ENCODE measurements at places on chromosomes 3 and 15.
A peak's percentile ranks its signal among the peaks of the same experiment; 100 is the strongest.

- no peak for DNase-seq
These were observed 13.8 kb downstream of the VPS18 start for GRCh38 chr15:40908095-40908494.

GRCh38 chr3:120064641-120065040, 29.6 kb downstream of the GSK3B start:
- no peak for DNase-seq

GRCh38 chr3:136860541-136860940, 1.5 kb upstream of the NCK1 start:
- DNase-seq, result no peak

DNA sequence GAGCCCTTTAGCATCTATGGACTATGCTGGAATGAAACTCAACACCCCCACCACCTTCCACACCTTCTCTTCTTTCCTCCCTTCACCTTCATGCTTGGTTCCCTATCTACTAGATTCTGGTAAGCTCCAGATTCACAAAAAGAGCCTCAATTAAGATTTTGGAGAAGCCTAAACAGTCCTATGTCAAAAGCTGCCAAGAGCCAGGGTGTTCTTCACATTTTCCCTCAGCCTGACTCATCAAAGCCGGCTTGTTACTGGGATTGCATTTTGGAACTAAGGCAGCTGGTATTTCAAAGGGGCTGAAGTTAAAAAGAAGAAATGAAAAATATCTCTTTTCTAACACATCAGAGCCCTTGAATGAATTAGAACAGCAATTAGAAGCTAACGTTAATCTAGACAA, 247.7 kb downstream of the MYRIP start:
- no peak for DNase-seq

DNA sequence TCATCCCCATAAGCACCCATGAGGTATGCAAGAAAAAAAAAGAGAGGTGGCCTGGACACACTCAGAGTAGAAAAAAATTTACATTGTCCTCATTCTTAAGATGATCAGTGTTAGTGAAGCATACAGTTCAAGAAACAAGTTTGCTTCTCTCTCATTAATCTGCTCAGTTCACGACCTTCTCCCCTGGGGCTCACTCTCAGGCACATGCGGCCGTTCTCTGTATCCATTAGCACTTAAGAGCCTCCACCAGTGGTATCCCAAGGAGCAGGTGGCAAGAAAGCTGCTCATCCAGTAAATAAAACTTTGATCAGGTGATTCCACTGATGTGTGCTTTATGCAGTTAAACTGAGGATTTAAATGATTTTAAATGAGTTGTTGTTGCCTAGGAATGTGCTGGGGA, 57.4 kb downstream of the ARHGAP31 start:
- DNase-seq, result no peak

DNA sequence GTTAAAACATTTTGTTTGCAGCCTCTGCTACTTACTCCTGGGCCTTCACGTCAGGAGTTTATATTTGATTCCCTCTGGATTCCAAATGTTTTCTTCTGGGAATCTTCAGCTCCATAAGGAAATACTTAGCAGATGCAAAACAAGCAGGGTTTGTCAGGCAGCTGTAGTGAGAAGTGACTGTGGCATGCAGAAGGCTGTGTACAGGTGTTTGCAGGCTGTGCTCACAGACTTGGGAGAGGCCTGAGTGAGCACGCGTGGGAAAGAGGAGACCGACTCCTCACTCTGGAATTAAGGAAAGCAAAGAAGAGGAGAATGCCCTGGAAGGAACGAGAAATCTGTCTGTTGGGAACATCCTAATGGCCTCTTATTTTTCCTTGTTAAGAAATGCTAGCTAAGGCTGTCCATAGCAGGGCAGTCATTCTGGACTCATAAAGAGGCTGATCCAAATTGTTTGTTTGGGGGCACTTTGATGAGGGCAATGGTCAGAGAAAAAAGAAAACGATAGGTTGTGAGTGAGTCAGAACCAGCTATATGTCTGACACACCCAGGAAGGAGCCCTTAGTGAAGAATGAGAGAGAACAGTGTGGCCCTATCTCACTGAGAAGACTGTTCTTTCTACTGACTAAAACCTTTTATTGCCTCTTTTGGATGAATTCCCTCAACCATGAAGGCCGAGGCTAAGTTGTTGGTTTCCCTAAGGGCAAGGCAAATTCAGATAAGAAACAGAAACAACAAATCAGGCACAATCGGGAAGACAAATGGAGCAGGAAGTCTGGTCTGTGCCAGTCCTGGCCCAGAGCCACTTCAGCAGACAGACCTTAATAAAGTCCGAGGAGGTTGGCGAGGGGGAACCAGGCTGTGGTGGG, 82.6 kb downstream of the TGFBR2 start:
- DNase-seq, result no peak

- DNase-seq, result no peak
These were observed 124.5 kb downstream of the THSD4 start for GRCh38 chr15:71239592-71240364.

DNA sequence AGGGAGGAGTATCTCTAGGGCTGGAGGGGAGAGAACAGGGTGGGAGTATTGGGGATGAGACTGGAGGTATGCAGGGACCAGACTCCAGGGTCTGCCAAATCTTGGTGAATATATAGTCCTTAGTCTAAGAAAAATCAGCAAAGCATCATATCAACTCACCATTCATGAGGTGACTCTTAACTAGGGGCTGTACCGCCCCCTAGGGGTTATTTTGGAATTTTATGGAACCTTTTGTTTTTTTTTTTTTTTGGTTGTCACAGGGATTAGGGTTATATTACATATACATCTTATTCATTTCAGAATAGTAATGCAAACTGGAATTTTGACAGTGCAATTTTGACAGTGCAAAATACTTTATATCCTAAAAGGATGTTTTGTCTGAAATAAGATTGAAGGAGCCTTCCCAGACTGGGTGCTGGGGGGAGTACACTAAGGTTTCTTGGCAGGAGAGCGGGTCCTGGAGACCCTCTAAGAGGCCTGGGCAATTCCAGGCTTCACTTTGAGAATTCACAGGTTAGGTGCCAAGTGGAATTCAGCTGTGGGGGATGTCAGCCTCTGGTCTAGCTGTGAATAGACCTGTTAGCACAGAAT, 7.5 kb downstream of the CMTM7 start:
- DNase-seq, result no peak

- DNase-seq, result no peak
These were observed 82.9 kb downstream of the MYO9A start for GRCh38 chr15:72034859-72035650.

- DNase-seq, result no peak
These were observed 369.0 kb upstream of the PPP2R3A start for GRCh38 chr3:135596563-135596962.

DNA sequence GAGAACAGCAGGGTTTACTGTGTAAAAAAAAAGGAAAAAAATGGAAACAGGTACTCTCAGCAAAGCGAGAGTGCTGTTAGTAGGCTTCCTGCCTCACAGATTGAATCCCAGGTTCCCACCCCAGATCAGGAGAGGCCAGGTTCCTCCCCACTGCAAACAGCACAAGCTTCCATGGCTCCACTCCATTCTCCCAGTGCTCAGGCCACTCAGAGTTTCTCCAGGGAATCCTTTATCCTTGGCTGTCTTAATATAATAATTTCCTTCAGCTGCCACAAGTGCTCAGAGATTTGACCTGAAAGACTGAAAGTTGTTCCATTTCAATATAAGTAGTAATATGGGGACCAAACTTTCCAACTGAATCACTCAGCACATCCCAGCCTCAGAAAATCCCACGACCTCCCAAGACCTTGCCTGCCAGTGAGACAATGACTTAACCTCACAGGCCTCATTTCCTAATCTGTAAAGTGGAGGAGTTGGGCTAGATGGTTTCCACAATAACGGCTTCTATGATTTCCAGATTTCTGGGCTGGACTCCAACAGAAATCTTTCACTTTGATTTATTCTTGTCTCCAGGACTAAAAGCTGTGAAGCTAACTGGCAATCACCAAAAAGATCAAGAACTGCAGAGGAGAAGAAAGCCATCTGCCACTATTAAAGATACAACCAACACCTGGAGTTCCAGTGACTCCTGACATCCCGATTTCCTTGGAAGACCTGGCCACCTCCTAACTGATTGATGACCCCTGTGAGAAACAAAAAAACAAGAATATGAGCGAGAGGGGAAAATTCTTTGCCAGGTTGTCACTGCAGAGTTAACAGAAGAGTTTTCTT, 289.5 kb downstream of the NEK10 start:
- DNase-seq, result no peak

GRCh38 chr3:142509079-142509478, 61.2 kb upstream of the XRN1 start:
- DNase-seq, result no peak

DNA sequence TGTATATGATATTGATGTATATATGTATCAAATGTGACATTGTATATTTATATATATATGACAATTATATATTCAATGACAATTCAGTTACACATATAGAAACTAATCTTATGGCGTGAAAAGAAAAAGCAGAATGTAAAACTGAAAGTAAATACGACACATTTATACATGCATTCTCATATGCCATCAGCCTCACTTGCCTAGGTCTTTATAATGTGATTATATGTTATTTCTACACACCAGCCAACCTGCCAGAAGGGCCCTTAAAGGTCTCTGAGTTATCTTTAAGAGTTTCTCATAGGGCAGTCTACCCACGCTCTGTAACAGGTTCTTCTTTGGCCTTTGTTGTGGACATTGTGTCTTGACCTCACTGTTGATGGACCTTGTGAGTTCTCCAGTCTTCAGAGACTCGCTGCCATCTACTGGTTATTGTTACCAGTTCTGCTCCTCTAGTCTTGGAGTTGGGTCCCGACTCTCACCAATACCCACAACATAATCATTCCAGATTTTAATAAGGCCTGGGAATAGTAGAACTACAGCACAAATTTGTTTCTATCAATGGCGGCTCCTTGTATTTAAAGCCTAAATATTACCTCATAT, 371.5 kb upstream of the GOLIM4 start:
- no peak for DNase-seq

DNA sequence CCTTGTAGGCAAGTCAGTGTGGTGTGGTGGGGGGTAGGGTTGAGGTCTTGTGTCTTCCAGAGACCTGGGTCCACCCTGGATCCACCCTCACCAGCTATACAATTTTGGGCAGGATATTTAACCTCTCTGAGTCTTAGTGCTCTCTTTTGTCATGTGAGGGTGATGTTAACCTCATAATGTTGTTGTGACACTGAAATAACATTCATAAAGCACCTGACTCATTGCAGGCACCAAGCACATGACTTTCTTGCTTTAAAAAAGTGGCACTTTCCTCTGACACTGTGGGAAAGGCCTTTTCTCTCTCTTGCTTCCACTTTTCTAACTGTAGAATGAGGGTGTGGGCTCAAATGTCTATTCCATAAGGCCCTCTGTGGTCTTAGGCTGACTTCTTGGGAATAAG, 75.5 kb downstream of the SCN10A start:
- DNase-seq, result no peak

DNA sequence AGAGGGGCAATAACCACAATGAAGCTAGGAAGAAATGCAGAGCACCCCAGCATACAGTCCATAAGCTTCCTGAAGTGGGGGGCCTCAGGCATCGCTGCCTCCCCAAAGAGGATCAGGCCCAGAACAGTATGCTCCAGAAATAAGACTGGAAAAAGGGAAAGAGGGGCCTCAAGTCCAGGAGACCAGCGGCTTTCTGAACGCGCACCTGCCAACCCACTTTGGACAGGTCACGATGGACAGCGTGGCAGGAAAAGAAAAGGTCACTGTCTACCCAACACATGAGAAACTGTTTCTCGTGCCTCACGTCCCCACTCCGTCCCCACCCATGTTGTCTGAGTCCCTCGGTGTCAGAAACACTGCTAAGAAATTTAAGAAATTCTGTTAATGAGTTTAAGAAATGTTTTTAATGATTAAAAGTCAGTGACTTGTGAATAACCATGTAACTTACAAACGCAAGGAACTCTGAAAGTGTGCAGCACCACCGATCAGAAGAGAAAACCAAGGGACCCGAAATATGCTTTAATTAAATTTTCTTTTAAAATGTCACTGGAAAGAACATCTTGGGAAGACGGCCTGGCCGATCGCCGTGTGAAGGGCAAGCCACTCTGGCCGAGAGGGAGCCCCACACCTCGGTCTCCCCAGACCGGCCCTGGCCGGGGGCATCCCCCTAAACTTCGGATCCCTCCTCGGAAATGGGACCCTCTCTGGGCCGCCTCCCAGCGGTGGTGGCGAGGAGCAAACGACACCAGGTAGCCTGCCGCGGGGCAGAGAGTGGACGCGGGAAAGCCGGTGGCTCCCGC, 1.7 kb upstream of the PPARG start:
- no peak for DNase-seq

GRCh38 chr15:78204351-78205309, 29.7 kb downstream of the ACSBG1 start:
- no peak for DNase-seq

DNA sequence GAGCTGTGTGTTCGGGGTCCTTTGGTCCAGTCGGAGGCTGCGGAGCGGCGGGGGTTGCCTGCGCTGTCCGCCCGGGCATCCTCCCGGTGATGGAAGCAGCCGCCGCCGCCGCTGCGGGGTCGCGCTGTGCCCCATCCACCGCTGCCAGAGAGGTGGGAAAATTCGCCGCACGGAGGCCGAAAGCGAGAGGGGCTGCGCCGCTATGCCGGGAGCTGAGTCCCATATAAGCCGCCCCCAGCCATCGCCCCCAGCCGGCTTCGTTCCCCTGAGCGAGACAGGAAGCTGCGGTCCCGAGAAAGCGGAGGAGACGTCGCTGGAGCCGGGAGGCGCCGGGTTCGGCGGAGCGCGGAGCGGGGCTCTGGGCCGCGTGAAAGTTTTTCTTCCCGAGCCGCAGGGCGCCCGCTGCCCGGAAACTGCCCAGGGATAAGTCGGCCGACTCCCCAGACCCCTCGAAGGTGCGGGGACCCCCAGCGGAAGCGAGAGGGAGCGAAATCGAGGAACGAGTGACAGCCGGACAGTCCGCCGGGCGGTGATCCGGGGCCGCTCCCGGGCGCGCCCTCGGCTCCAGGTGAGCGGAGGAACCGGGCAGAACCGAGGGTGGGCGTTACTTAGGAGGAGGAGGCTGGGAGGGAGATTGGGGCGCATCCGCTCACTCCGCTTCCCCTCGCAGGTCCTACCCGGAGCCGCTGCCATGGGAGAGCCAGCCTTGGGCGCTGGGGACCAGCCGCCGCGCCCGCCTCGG, 574 bp downstream of the CHST2 start:
- no peak for DNase-seq

DNA sequence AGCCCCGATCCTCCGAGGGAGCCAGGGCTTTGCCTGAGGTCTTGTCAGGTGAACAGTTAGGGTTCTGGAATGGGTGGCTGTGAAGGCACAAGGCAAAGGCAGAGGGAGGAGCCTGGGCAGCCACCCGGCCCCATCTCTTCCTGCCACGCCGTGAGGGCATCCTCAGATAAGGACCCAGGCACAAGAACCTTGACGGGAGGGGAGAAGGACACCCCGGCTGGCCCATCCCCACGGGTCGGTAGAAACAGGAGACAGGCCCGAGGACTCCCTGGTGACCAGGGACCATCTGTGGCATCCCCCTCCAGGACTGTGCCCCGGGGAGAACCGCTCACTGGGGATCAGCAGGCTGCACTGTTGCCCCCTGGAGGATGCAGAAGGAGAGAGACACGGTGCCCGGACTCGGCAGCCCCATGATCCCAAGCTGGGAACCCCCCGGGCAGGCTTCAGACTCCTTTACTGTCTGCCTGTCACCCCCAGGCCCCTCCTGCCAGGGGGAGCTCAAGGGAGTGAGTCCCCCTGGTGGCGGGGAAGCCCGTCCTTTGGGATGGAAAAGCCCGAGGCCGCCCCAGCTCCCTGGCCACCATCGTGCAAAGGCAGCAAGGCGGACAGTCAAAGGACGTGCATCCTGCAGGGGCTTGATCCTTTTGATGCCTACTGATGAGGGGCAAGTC, 12.3 kb upstream of the PCSK6 start:
- DNase-seq, result peak; percentile 43

All from CD4-positive, alpha-beta T cell treated with Interleukin-15 for 1 hour (primary cell).